Activated CD4-positive, alpha-beta T cell treated with anti-CD3 and anti-CD28 coated beads, Interleukin-2, amount 10 ng/mL, durations not matched to agents 24 days and 14 days (primary cell): ENCODE measurements at places on chromosomes 11 and 22.
A peak's percentile ranks its signal among the peaks of the same experiment; 100 is the strongest.

DNA sequence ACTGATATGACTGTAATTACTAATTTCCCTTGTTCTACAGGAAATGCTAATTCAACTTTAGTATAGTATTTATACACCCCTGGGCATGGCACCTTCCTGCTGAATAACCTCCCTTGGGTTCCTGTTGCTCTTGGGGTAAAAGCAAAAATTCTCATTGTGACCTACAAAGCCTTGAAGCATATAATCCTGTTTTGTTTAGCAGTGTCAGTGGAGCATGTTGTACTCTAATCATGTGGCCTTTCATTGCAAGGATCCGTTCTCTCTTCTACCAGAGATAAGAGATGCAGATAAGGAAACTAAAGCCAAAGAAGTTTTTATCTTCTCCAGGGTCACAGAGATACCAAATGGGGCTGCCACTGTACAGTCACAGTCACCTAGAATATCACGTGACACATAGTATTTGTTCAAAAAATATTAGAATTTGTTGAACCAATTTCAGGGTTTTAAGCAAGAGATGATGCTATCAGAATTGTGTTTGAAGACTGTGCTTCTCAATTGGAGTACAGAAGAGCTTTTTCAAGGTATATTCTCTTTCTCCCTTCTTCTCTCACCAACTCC, 25.1 kb downstream of the CSRP3 start:
- no peaks in the 10 kb centered on the region for H3K27me3 ChIP-seq
- H3K27ac ChIP-seq = no peak overlapping the region
- DNase-seq = no peak

DNA sequence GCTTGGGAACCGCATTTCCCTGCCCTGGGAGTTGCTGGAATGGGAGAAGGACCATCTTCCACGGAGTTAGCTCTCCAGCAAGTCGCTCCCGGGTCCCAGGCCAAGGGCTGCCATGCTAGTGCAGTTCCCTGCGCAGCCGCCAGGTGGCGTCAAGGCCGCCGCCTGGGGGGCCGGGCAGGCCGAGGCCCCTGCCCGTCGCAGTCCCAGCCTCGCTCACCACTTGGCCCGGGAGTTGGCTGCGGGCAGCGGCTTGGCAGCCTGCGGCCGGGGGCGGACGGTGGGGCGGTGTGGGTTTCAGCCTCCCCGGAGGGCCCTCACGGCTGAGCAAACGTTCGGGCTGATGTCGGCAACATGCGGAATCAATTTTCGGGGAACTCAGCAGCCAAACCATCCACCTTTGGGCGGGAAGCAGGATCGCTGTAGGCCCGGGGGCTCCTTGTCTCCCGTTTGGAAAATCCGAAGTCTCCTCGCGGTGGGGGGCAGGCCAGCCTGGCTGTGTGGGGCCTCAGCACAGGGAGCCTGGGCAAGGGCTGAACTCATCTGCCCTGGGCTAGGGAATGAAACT, 415.1 kb downstream of the SOX6 start:
- no peaks in the 10 kb centered on the region for H3K27me3 ChIP-seq
- no peaks in the 10 kb centered on the region for H3K4me1 ChIP-seq
- H3K4me3 ChIP-seq = no peak overlapping the region
- H3K36me3 ChIP-seq = no peaks in the 10 kb centered on the region
- H3K27ac ChIP-seq = no peak overlapping the region
- DNase-seq = peak; percentile 68

DNA sequence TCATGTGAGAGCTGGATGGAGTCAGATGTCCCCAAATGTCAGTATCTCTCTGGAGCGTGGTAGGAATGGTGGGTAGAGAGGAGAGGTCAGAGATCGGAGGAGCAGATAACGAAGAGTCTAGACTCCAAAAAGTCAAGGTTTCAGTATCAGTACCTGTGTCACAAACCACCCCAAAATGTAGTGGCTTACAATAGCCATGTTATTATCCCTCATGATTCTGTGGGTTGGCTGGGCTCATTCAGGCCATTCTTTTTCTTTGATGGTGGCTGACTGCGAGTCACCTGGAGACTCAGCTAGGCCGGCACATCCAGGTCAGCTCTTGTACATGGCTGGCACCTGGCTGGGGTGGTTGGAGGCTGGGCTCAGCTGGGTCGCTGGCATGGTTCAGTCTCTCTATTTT, 7.3 kb upstream of the SSTR3 start:
- H3K27me3 ChIP-seq = no peaks in the 10 kb centered on the region
- H3K36me3 ChIP-seq = peaks cover 68% of the 10 kb centered on the region
- peak overlapping the region; percentile 95 for H3K27ac ChIP-seq
- peaks cover 75% of the 10 kb centered on the region for H3K4me1 ChIP-seq

GRCh38 chr11:27388001-27388400, 25.0 kb upstream of the CCDC34 start:
- no peak overlapping the region for H3K27ac ChIP-seq
- peaks cover 13% of the 10 kb centered on the region for H3K27me3 ChIP-seq
- DNase-seq = no peak

- no peaks in the 10 kb centered on the region for H3K27me3 ChIP-seq
- peaks cover 4% of the 10 kb centered on the region for H3K4me1 ChIP-seq
Measured at GRCh38 chr22:40922484-40923303, 28.5 kb upstream of the RBX1 start.

GRCh38 chr11:5038341-5038740, 8.0 kb upstream of the OR52J3 start:
- no peaks in the 10 kb centered on the region for H3K4me1 ChIP-seq
- H3K36me3 ChIP-seq = no peaks in the 10 kb centered on the region
- no peak overlapping the region for H3K27ac ChIP-seq
- H3K27me3 ChIP-seq = no peaks in the 10 kb centered on the region

DNA sequence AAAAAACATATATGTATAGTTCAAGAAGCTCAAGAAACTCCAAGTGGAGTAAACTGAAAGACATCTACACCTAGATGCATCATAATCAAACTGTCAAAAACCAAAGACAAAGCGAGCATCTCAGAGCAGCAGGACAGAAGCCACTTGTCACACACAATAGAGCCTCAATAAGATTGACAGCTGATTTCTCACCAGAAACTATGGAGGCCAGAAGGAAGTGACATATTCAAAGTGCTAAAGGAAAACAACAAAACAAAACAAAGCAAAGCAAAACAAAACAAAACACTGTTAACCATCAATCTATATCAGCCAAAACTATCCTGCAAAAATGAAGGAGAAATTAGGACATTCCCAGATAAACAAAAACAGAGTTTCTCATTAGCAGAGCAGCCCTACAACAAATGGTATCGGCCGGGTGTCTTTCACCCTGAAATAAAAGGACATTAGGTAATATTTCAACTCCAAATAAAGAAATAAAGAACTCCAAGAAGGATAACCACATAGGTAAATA, 65.8 kb upstream of the SEPTIN5 start:
- H3K27me3 ChIP-seq = peaks cover 34% of the 10 kb centered on the region
- DNase-seq = no peak
- peaks cover 3% of the 10 kb centered on the region for H3K36me3 ChIP-seq
- no peak overlapping the region for H3K27ac ChIP-seq

GRCh38 chr11:21177379-21177778, 508.0 kb downstream of the NELL1 start:
- no peak for DNase-seq
- H3K4me1 ChIP-seq = no peaks in the 10 kb centered on the region
- H3K27ac ChIP-seq = no peak overlapping the region
- no peaks in the 10 kb centered on the region for H3K36me3 ChIP-seq

DNA sequence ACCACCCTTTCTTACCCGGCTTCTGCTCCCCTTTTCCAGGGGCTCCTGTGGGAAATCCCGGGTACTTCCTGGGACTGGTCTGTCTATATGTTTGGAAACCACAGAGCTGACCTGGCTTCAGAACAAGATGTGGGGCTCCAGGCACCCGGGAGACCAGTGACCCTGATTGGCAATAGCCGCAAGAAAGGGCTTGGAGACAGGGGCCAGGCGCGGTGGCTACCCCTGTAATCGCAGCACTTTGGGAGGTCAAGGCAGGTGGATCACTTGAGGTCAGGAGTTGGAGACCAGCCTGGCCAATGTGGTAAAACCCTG, 3.2 kb upstream of the NEAT1 start:
- peaks cover 26% of the 10 kb centered on the region for H3K36me3 ChIP-seq
- peaks cover 5% of the 10 kb centered on the region for H3K27me3 ChIP-seq
- peak overlapping the region; percentile 100 for H3K4me3 ChIP-seq
- H3K4me1 ChIP-seq = peaks cover 57% of the 10 kb centered on the region

DNA sequence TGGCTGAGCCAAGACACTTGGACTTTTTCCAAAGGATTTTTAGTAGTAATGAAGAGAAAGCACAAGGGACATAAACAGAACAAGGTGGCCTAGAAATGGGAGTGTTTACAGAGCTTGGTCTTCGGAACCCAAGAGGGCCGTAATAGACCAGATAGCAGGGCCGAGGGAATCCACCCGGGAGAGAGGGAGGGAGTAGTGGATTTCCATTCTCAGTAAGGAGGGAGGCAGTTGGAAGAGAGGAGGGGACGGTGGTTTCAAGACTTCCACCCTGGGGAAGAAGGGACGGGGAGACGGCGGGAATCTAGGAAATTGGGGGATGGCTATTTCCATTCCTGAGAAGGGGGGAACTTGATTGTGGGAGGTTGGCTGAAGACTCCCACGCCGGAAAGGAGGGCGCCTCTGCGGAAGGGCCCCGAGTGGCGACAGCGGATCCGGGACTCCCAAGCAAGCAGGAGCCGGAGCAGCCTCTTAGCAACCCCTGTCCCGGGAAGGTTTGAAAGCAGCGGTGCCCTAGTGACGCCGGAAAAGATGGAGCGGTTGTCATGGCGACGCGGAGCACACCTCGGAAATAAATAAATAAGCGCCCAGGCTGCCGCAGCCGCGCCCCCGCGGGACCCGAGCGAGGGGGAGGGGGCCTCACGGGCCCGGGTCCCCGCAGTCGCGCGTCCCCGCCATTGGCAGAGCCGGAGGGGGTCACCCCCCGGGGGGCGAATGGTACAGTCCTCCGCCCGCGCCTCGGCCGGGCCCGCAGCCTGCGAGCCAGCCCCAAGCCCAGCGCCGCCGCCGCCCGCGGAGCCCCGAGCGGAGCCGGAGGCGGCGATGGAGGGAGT, 31.6 kb downstream of the EIF3F start:
- no peaks in the 10 kb centered on the region for H3K36me3 ChIP-seq
- peaks cover 55% of the 10 kb centered on the region for H3K27me3 ChIP-seq
- H3K27ac ChIP-seq = peak overlapping the region; percentile 51
- peaks cover 11% of the 10 kb centered on the region for H3K4me1 ChIP-seq
- H3K4me3 ChIP-seq = peak overlapping the region; percentile 75

GRCh38 chr11:20450829-20451228, 63.3 kb downstream of the PRMT3 start:
- no peak overlapping the region for H3K27ac ChIP-seq
- H3K36me3 ChIP-seq = peaks cover 14% of the 10 kb centered on the region
- no peak overlapping the region for H3K4me3 ChIP-seq
- no peak for DNase-seq
- H3K27me3 ChIP-seq = no peaks in the 10 kb centered on the region
